ENCODE measurements at places on chromosomes 2 and 18. TPM values are rescaled to one million over a fixed set of nuclear protein-coding genes. Genes with fewer than 3 reads are reported as not detected.
A peak's percentile ranks its signal among the peaks of the same experiment; 100 is the strongest.

- H3K27ac ChIP-seq = no peak overlapping the region
- H3K4me3 ChIP-seq = peak overlapping the region; percentile 78
- H3K27me3 ChIP-seq = no peaks in the 10 kb centered on the region
- peak; percentile 90 for DNase-seq
- no peaks in the 10 kb centered on the region for H3K4me1 ChIP-seq
Observed at GRCh38 chr2:25215948-25216679, 47.7 kb upstream of the POMC start.

DNA sequence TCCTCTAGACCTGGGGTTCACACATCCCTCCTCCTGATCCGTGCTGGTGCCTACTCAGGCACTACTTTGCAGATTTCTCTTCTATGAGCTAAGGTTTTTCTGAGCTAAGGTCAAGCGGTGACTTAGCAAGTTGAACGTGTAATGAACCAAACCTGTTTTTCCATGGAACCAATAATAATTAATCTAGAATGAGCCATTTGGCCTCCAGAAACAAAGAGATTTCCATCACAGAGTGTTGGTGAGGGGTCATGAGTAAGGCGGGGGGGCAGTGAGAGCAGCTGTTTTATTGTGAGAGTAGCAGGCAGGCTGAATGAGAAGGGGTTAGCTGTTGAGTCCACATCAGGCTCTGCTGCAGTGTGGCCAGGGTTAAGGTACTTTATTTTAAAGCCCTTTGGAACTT, 112.0 kb upstream of the FOSL2 start:
- no peaks in the 10 kb centered on the region for H3K27me3 ChIP-seq
- no peaks in the 10 kb centered on the region for H3K36me3 ChIP-seq
- no peak overlapping the region for H3K4me3 ChIP-seq
- DNase-seq = no peak
- H3K4me1 ChIP-seq = no peaks in the 10 kb centered on the region

- no peak overlapping the region for H3K4me3 ChIP-seq
- H3K27me3 ChIP-seq = no peaks in the 10 kb centered on the region
- peaks cover 4% of the 10 kb centered on the region for H3K4me1 ChIP-seq
- DNase-seq = no peak
- H3K27ac ChIP-seq = no peak overlapping the region
Observed at GRCh38 chr2:62175728-62176127, 20.2 kb upstream of the B3GNT2 start.

DNA sequence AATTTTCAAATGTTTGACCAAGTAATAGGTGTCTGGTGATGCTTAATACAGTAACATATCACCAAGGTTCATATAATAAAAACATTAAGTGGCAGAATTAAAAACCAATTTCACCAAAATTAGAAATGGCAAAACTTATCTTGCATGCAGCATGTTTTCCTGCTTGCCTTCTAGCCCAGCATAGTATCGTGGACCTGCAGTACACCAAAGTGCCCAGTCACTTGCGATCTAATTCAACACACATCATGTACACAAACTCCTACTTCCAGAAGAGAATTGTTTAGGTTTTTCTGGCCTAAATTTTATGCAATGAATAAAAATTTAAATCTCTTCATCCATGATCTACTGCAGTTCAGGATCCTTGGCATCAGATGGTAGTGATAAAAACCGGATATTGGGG, 28.9 kb downstream of the LPIN2 start:
- no peak overlapping the region for H3K4me3 ChIP-seq
- H3K27ac ChIP-seq = no peak overlapping the region
- H3K27me3 ChIP-seq = no peaks in the 10 kb centered on the region
- DNase-seq = no peak

DNA sequence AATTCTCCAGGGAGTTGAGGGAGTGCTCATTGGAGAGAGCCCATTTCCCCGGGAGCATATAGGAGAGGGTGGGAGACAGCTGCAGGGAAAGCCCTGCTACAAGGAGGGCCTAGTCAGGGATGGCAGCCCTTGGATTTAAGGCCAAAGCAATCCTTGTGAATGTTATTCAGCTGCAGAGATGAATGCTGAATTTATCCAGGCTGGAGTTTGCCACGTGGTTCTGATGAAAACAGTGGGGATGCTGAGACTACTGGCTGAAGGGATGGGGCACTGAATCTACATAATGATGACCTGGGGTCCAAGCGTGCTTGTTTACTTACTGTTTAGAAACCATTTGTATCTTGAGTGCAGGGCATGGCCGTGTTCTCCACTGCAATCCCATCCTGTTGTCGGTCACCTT, 35.6 kb upstream of the RNF149 start:
- no peak overlapping the region for H3K4me3 ChIP-seq
- no peaks in the 10 kb centered on the region for H3K36me3 ChIP-seq

- no peak for DNase-seq
- no peak overlapping the region for H3K4me3 ChIP-seq
- no peaks in the 10 kb centered on the region for H3K36me3 ChIP-seq
Observed at GRCh38 chr2:71700658-71701397, 247.5 kb downstream of the DYSF start.

DNA sequence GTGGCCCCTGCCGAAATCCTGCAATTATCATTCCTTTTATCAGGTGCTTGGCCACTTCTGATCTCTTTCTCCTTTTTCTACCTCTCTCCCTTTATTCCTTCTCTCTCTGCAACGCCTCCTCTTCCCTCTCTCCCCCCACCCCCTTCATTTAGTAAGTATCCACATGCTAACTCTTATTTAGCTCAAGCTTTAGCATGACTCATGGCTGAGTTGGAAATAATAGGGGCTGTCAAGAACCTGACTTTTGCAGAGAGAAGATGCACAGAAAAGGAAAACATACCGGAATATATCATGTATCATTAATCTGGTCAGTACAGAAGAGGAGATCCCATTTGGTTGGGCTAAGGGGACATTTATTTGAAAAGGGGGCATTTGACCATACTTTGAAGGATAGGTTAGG, 33.1 kb downstream of the FAM171B start:
- no peaks in the 10 kb centered on the region for H3K4me1 ChIP-seq
- no peaks in the 10 kb centered on the region for H3K36me3 ChIP-seq
- no peak overlapping the region for H3K4me3 ChIP-seq
- H3K27me3 ChIP-seq = no peaks in the 10 kb centered on the region

DNA sequence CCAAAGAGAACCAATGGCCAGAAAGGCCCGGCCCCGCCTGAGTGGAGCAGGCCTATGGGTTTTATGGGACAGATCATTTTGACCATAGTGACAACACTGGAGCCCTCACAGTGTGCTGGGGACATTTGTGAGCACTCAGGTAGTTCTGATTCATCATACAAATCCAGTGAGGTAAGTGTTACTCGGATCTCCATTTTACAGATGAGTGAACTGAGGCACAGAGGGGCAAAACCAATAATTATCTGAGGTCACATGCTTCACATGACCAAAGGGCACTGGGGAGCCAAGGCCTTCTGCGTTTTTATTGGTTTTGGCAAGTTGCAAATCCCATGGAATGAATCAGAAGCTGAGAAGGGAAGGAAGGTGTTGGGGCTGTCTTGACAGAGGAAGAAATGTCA, 111.5 kb upstream of the MGAT5 start:
- H3K27me3 ChIP-seq = no peaks in the 10 kb centered on the region
- H3K27ac ChIP-seq = no peak overlapping the region
- no peaks in the 10 kb centered on the region for H3K36me3 ChIP-seq

Gene BMP10
- not detected for total RNA-seq

Data from endodermal cell (in vitro differentiated cells).